Spinal cord (tissue), 10 donors: ENCODE measurements at places on chromosomes 5 and 9.

- no peak for DNase-seq
These were observed 192.9 kb upstream of the KLF9 start for GRCh38 chr9:70607329-70607728.

DNA sequence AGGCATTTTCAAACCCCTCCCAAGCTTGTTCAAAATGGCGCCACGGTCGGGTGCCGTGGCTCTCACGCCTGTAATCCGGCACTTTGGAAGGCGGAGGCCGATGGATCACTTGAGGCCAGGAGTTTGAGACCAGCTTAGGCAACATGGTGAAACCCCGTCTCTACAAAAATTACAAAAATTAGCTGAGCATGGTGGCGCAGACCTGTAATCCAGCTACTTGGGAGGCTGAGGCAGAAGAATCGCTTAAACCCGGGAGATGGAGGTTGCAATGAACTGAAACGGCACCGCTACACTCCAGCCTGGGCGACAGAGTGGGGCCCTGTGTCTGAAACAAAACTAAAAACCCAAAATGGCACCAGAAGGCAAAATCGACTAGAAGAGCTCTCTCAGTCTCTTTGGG lies 142.0 kb downstream of the MTX3 start:
- no peak for DNase-seq

DNA sequence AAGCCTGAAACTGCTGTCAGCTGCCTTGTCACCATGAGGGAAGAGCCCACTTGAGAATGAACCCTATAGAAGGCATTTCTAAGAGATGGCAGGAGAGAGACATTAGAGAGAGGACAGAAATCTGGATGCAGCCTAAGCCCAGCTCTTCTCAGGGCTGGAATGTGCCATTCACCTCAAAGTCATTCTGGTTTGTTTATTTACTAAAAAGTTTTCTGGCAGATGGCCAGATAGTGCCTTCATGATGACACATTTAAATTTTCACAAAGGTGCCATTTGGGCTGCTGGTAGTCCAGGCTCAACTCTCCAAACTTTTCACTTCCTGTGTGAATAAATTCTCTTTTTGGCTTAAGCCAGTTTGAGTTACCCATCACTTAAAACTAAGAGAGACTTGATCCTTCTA lies 144.6 kb upstream of the ZNF366 start:
- DNase-seq, result no peak

DNA sequence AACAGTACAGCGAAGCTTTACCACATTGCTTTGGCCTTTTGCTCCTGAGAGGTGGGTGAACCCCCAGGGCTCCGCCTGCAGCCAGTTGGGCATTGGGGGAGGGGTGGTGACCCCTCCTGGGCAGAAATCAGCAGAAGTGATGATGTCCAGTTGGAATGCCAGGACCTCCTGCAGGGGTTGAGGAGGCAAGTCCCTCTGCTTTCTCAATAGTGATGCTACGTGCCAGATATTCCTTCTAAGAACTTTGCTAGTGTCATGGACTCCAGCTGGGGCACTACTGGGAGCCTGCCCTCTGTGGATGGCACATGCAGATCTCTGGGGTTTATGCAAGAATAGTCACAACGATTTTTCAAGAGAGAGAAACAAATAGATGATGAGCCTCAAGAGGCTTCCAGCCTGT lies 95.6 kb downstream of the NDFIP1 start:
- no peak for DNase-seq

- no peak for DNase-seq
These were observed 20.4 kb upstream of the TRIM52 start for GRCh38 chr5:181281077-181281983.

DNA sequence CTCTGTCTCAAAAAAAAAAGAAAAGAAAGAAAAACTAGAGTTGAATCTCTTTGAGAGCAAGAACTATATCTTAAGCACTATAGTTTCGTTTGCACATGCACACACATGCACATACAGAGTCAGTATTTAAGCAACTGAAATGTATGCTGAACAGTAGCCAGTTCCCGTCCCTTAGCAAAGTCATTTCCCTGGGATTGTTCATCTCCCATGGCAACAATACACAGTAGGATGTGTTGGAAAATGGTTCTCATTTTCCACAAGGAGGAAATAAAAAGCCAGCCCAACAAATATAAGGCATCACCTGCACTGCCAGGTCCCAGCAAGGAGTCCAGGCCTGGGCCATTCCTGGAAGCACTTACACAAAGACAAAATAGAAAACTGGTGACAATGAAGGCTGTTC lies 4.2 kb upstream of the ZNF346 start:
- no peak for DNase-seq

DNA sequence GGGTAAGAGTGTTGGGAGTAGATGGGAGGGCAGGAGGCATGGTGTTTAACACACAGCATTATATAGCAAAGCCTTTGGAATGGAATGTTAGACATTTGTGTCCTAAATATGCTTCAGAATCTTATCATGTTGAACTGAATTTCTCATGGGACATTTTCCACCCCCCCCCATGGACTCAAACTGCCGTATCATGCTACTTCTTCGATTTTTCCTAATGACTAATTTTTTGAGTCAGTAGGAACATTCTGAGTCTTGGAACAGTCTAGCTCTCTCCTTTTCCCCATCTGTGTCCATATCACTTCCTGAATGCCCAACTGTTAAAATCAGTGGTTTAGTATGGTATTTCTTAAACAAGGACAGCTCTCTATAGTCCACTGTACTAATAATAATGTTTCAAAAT lies 380.6 kb downstream of the TLE4 start:
- no peak for DNase-seq
